Right lobe of liver (tissue), 6 donors: ENCODE measurements at places on chromosomes 5 and 9. TPM values are rescaled to one million over a fixed set of nuclear protein-coding genes. Genes with fewer than 3 reads are reported as not detected.
A peak's percentile ranks its signal among the peaks of the same experiment; 100 is the strongest.

GRCh38 chr9:91210318-91210717 is 151.4 kb downstream of the AUH start:
- DNase-seq = no peak
- no peaks in the 10 kb centered on the region for H3K36me3 ChIP-seq
- peak overlapping the region; percentile 39 for H3K4me3 ChIP-seq
- no peaks in the 10 kb centered on the region for H3K4me1 ChIP-seq
- no peaks in the 10 kb centered on the region for H3K27me3 ChIP-seq
- H3K27ac ChIP-seq = peak overlapping the region; percentile 92

GRCh38 chr9:134367791-134368490 is 41.7 kb downstream of the RXRA start:
- H3K27ac ChIP-seq = peak overlapping the region; percentile 82
- no peak overlapping the region for H3K4me3 ChIP-seq
- H3K36me3 ChIP-seq = no peaks in the 10 kb centered on the region
- DNase-seq = no peak
- peaks cover 91% of the 10 kb centered on the region for H3K4me1 ChIP-seq

TMEM171 gene
- 1.7 TPM for total RNA-seq

WDR55 gene
- 16.1 TPM for total RNA-seq
